DND-41 (cell line): ENCODE measurements at places on chromosomes 2 and 18.

DNA sequence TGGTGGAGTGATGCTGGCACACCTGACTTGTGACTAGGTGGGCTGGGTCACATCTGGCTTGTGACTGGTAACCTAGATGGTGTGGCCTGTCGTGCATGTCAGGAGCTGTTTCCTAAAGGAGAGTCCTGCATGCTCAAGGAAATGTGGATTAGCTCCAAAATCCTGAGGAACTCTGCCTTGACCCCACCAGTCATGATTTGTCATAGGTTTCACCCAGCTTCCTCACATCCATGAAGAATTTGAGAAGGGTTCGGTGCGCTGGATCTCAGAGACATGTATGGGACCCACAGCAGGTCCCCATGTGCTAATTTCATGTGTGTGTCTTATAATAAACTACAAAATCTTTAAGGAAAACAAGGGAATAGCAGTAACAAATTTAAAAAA lies 107.2 kb downstream of the COL6A3 start:
- DNase-seq, result no peak

GRCh38 chr2:85511008-85511811 lies 27.8 kb upstream of the MAT2A start:
- DNase-seq, result no peak

DNA sequence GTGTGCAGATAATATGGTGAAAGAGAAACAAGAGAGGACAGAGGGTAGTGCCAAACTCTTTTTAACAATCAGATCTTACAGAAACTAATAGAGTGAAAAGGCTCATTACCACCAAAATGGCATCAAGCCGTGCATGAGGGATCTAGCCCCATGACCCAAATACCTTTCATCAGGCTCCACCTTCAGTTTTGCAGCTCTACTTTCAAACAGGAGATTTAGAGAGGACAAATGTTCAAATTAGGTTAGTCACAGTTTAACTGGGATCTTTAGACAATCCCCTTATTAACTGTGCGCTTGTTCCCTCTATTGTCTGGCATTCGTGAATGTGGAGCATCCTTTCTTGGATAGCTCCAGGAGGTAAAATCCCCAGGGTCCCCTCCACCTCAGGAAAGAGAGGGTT lies 1209.3 kb upstream of the CHAC2 start:
- DNase-seq, result no peak

GRCh38 chr18:23228102-23229061 lies 93.1 kb downstream of the CABLES1 start:
- no peak for DNase-seq

- no peak for DNase-seq
Observed at GRCh38 chr18:23209031-23209430, 73.7 kb downstream of the CABLES1 start.

DNA sequence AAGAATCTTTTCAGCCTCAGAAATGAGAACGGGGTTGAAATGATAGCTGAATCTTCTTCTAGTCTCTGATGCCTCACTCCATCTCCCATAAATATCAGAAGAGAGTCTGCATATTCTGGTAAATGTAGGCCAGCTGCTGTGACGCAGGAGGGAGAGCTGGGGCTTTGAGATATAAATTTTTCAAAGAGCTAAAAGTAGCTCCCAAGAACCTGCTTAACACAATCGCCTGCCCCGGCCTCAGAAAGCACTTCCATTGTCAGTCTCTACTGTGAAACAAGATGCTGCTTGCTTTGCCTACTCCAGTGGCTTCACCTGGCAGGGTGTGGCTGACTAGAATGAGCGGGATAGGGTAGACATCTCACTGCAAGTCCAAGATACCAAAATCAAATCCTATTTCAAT lies 105.0 kb upstream of the CCDC150 start:
- no peak for DNase-seq

DNA sequence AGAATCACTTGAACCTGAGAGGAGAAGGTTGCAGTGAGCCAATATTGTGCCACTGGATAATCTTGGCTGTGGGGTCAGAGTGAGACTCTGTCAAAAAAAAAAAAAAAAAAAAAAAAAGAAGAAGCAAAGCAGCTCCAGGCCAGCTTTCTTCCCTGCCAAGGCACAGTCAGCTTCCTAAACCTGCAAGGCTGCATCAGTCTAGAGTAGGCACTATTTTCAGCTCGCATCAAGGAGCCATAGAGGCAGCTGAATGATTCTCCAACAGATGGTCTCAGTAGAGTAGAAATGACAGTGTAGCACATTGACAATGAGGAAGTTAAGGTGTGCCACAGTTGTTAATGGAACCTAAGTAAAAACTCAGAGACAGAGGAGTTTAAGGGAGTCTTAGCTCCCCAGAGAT lies 35.6 kb downstream of the BMP10 start:
- no peak for DNase-seq

GRCh38 chr2:212842544-212843185 lies 304.1 kb upstream of the ERBB4 start:
- no peak for DNase-seq

- no peak for DNase-seq
Observed at GRCh38 chr2:43102366-43103092, 123.9 kb downstream of the ZFP36L2 start.

DNA sequence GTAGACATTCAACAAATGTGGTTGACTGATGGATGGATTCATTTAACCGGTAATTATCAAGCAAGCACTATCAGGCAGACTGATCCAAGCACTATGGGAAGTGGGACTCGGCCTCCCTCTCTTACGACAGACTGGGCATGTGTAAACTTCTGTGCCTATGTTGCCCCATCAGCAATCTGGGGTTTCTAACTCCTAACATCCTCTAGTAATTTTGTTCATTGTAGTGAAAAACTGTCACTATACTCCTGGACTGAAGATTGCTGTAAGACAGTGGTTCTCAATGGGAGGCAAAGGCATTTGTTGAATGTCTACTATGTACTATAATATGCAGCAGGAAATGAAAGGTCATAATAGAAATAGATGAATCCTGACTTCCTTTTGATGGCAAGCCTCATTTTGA lies 51.2 kb upstream of the CREB1 start:
- no peak for DNase-seq
